Renal cortex interstitium (tissue), 15 donors: ENCODE measurements at places on chromosomes 7 and 10.

DNA sequence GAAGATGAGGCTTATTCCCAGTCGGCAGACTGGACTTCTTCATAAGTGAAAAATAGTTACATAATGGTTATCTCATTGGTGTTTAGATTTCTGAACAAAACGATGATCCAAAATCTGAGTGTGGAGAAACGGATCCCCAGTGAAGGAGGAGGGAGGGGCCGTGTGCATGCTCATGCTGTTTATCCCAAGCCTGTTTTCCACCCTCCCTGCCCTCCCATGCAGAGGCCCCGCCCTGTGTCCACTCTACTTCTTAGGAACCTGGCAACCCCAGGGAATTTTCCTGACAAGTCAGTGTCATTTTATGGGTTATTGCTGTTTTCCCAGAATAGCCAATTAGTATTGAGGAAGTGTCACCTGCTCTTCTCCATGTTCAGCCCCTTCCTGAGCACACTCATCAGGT, 174.0 kb downstream of the CELF2 start:
- no peak for DNase-seq

DNA sequence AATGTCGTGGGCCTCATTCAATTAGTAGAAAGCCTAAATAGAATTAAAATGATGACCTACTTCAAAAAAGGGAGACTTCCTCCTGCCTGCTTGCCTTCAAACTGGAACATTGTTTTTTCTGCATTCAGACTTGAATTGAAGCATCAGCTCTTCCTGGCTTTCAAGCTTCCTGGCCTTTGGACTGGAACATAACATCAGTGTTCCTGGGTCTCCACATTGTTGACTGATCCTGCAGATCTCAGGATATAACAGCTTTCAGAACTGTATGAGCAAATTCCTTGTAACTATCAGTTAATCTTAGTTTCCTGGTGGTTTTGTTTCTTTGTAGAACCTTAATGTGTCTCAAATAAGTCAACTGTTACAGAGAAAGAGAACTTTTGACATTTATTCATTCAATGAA, 18.6 kb downstream of the MAGI2 start:
- DNase-seq, result no peak

- DNase-seq, result no peak
Observed at GRCh38 chr10:118102121-118102520, 55.4 kb upstream of the RAB11FIP2 start.

GRCh38 chr7:620885-621284, 101.2 kb upstream of the PDGFA start:
- DNase-seq, result no peak

DNA sequence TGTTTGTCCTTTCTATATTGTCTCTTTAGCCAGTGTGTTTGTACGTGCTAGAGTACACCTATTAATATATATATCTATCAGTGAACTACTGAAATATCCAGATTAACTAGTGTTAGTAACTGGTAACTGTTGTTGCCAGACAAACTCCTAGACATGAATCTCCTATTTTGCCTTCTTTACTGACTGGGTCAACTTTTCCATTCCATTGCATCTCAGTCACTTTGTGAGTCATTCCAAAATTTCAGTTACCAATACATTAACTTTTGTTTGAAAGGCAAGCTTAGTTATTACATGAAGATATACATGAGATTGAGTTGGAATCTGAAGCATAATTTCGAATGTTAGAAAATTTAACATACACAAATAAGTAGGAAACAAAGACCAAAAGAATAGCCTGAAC, 51.4 kb downstream of the BTAF1 start:
- no peak for DNase-seq

DNA sequence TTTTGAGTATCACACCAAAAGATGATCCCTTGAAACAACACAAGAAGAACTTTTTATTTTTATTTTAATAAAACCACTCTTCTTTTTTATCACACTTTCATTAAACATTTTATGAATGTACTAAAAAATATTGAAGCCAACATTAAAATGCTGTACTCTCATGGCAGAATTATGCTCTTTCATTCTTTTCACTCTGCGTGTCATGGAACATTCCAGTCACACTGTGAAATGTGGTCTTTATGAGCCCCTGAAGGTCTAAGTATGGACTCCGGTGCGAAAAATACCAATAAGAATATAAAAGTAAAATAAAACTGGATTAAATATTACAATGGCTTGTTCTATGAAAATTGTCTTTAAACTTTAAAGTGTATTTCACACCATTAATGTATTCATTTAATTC, 148.4 kb downstream of the TMEM26 start:
- no peak for DNase-seq

DNA sequence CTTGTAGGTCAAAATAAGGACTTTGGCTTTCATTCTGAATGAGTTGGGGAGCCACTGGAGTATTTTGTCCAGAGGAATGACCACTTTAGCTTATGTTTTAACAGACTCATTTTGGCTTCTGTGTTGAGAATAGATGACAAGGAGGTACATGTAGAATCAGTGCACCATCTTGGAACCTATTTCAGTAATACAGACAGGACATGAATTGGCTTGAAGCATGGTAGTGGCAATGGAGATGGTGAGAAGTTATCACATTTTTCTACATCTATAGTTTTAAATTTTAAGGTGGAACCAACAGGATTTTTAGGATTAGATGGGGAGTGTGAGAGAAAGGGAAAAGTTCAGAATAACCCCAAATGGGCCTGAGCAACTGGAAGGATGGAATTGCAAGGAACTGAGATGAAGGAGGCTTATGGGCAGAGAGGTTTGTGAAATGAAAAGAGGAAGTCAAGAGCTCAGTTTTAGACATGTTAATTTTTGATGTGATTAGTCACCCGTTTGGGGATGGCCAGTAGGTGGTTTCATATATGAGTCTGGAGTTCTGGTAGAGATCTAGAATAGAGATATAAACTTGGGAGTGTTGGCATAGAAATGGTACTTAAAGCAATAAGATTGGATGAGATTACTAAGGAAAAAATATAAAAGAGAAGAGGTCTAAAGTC, 89.2 kb upstream of the JAZF1 start:
- no peak for DNase-seq

DNA sequence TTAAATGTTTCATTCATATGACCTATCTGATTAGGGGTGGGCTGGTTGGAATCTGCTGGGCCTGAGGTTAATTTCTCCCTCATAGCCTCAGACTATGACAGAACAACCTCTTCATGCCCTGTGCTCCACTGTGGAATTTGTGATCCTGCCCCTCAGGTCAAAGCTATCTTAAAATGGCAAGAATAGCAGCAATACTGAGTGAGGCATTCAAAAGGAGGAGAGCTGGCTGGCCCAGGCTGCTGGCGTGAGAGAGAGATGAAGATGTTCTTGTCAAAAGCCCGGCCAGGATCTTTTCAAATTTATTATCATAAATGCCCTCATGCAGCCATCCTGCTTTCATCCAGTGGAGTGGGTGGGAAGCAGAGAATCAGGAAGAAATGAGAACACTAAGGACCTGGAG, 41.8 kb upstream of the PLCE1 start:
- no peak for DNase-seq

DNA sequence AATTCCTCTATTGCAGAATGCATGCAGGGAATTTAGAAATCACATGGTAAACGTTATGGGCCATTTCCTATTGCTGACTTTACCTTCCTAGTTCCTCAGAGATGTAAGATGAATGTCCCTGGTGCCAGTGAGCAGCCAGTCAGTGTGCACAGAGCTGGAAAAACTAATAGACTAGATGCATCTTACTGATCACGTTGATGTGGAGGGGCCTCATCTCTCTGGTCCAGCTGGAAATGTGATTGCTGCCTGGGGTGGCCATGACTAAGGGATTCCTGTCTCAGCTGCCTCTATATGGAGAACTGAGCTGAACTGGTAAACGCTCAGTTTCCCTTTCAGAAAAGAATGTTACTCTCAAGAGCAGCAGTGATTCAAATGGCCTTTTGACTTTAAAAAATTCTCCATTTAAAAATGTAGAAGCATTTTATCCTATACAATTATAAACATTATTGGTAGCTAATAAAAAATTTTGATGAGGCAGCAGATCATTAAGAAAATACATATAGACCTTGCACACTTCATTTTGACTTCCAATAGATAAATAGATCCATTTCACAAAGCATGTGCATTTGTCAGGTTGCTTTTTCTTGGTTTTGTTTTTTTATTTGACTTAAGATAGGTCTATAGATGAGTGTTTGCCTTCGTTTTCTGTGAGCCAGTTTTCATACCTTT, 80.5 kb upstream of the INSYN2A start:
- DNase-seq, result no peak
